NCI-H1436 treated with DMSO at 0.1 percent for 48 hours (cell line): ENCODE measurements at places on chromosomes 12 and 14.
A peak's percentile ranks its signal among the peaks of the same experiment; 100 is the strongest.

GRCh38 chr12:102811110-102811737, 105.8 kb downstream of the PAH start:
- no peak for DNase-seq

- DNase-seq = no peak
Measured at GRCh38 chr12:86669010-86669409, 412.8 kb upstream of the MGAT4C start.

GRCh38 chr12:77682488-77682887, 148.2 kb upstream of the NAV3 start:
- no peak for DNase-seq

DNA sequence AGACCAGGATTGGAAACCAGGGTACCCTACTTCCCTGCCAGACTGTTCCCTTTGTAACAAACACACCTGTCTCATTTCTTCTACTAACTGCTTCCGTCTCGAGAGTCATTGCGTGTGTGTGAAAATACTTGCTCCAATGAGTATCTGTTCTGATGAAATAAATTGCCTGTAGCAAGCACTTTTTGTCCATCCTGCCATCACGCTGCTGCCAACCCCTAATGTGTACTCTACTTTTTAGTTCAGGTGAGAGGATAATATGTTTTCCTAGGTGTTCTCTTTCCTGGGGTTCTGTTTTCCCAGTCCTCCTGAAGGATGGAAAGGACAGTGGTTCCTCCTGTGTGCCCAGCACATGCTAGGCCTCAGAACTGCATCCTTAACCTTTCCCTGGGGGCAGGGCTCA, 1.0 kb downstream of the TUNAR start:
- no peak for DNase-seq

GRCh38 chr14:30803185-30803584, 71.2 kb upstream of the COCH start:
- no peak for DNase-seq

DNA sequence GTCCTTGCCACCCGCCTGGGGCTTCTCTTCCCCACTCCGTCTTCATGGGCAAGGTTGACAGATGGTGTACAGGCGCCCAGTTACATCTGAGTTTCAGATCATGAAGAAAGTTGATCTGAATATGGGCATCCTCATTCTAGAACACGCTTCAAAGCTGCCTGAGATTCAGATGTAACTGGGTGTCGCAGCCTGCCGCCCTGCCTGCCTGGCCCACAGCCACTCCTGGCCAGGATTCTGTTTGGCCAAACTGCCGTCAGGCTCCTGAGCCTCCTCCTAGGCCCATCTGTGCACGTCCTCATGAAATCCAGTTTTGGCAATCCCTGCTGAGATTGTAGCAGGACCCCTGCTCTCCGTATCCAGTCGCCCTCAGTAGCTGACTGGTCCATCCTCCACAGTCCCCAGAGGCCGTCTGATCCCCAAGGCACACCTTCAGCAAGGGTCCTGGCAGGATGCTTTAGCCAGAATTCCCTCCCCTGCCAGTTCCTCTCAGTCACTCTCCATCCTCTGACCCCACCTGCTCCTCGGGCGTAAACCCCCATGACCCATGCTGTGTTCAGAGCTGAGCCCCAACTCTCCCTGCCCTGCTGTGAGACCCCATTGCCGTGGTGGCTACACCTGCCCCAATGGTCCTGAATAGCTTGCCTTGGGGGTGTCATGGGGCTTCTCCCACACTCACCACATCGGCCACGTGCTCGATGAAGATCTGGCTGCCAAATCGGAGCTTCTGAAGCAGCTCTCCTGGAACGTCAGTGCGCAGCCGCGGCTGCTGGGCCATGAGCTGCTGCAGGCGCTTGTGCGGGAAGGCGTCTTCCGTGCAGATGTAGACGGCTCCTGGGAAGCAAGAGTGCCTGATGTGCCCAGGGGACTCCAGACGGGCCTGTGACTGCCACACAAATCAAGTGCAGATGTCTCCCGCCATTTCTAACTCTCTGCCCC, 12.5 kb downstream of the XRCC3 start:
- DNase-seq = no peak

GRCh38 chr12:114894076-114894475, 210.1 kb upstream of the TBX3 start:
- DNase-seq = peak; percentile 41

GRCh38 chr12:5489760-5490406, 58.0 kb downstream of the NTF3 start:
- no peak for DNase-seq

DNA sequence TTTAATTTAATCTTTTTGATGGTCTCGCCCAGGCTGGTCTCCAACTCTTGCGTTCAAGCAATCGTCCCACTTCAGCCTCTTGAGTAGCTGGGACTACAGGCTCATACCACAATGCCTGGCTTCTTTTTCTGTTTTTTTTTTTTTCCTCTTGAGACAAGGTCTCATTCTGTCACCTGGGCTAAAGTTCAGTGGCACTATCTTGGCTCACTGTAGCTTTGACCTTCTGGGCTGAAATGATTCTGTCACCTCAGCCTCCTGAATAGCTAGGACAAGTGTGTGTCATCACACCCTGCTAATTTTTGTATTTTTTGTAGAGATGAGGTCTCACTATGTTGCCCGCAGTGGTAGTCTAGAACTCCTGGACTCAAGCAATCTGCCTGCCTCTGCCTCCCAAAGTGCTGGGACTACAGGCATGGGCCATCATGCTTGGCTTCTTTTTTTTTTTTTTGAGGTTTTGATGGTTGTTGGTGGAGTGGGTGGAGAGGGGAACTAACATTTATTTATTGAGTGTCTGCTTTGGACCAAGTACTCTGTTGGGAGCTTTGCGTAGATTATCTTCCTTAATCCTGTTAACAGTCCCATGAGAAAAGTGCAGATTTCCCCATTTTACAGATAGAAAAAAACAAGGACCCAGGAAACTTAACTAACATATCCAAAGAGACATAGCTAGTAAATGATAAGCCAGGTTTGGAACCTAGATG, 102.0 kb downstream of the DIP2B start:
- no peak for DNase-seq

- DNase-seq = no peak
Measured at GRCh38 chr12:25830456-25830855, 128.0 kb upstream of the RASSF8 start.

DNA sequence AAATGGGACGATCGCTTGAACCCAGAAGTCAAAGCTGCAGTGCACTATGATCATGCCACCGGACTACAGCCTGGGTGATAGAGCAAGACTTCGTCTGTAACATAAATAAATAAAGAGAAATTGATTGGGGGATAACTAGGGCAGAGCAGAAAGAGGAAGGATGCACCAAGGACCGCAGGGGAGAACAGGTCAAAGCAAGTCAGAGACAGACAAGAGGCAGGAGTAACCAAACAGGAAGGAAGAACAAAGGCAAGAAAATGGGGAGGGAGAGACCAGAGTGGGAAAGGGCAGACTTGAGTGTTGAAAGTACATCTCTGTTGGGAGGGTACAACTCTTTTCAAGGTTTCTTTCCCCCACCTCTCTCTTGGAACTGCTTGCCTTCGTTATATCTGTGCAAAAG, 50.8 kb upstream of the ELK3 start:
- no peak for DNase-seq

- no peak for DNase-seq
Measured at GRCh38 chr12:121576851-121577391, 3.9 kb downstream of the KDM2B start.

- no peak for DNase-seq
Measured at GRCh38 chr12:12207746-12208145, 59.1 kb downstream of the LRP6 start.

- no peak for DNase-seq
Measured at GRCh38 chr12:115394496-115395220, 710.7 kb upstream of the TBX3 start.

- no peak for DNase-seq
Measured at GRCh38 chr12:110782094-110782493, 39.4 kb upstream of the PPP1CC start.

DNA sequence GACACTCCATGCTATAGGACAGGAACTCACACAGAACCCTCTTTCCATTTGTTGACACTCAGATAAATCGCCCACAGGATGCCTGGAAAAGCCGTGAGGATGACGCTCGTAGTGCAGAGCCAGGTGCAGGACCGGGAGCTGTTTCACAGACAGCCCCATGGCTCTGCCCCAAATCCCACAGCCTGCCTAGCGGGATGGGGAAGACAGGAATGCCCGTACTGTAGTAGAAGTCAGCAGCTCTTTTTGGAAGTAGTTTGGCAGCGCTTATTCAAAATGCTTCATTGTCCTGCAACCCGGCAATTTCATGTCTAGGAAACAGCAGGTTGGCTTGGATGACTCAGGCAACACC, 41.6 kb downstream of the JAG2 start:
- no peak for DNase-seq

DNA sequence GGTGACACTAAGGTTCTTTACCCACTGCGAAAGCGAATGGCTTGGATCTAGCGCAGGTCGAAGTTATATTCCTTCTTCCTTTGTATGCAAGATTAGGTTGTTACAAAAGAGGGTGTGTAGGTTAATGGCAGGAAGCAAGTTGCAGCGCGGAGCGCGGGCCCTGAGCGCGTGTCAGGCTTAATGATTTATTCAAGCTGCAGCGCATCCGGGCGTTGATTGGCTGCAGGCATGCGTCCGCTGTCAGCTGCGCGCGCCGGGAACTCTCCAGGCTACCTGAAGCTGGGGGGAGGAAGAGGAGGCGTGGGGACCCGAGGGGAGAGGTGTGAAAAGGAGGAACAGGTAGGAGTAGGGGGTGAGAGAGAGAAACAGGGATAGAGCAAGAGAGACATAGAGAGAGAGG, 7.4 kb downstream of the ASCL1 start:
- DNase-seq = peak; percentile 91

DNA sequence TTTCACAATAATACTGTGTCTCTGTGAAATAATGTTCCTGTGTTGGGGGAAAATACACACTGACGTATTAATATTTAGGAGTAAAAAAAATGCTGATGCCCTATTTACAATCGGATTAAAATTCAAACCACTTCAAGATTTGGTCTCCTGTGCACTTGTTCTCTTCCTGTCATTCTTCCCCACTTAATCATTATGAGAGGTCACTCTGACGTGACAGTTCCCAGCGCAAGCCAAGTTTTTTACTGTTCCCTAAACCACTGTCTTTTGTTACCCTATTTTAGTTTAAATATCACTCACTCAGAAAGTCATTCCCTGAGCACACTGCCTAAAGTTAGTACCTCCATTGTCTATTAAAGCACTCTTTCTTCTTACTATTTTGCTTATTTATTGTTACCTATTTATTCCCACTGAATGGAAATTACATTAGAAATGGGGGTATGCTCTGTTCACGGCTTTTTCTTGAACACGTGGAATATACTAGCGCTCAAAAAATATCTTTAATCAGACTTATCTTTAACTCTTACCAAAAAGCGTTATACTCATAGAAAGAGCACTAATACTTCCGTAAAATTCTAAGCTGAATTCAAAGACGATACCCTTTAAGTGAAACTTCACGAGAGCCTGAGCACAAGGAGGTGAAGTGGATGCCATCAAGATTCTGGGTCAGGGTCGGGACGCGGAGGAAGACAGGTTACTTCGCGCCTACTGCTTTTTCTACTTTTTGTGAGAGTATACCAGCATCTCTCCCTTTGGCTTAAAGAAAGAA, 670 bp upstream of the PSMA3 start:
- no peak for DNase-seq

DNA sequence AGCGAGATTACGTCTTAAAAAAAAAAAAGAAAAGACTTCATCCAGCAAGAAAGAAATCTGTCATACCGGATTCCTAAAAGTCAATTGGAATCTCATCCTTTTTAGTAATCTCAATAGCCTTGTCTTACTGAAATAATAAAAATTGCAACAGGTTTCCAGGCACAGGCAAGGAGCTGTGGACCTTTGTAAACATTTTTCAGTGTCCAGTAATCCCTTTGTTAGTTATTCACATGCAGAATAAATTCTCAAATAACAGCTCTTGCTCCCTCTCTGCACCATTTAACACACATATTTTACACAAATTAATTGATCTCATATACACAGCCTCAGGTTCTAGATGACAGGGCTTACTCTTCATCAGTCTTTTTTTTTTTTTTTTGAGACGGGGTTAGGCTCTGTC, 22.0 kb upstream of the CALM1 start:
- no peak for DNase-seq
